Fibroblast of skin of left quadriceps (primary cell): ENCODE measurements at places on chromosomes 12 and 14.

DNA sequence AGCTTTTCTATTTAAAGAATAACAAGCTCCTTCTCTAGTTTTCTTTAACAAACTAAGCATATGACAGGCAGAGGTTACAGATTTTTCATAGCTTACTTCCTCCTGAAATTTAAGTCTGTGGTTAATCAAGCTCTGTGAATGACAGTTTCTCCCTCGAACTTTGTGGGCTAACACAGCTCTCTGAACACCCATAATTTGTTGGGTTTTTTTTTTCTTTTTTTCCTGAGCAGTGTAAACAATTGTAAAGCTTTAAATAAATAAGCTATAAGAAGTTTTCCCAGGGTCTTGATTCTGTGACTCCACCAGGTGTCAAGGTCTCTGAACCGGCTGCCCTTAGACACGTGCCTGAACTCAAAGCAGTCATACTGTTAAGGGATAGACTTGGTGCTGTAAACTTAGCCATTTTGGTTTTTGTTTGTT is 128.1 kb upstream of the AMIGO2 start:
- DNase-seq = no peak

GRCh38 chr14:60350366-60350720 is 101.3 kb downstream of the PPM1A start:
- no peak for DNase-seq

GRCh38 chr12:116662612-116663144 is 75.2 kb downstream of the SPRING1 start:
- DNase-seq = no peak

DNA sequence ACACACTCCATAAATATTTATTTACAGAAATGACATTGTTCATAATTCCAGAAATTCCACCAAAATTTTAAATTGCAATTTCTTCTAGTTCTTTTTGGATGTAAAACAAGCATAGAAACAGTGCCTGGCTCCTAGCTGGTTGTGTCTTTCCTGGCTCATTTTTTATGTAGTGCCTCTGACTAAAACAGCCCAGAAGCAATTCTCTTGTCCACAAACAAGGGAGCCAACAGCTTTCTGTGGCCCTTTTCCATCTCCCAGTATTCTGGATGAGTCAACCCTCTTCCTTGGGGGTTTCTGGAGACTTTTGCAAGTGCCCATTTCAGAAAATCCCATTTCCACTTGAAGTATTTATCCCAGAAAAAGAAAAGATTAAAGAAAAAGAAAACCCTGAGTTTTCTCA is 141.4 kb downstream of the PHLDA1 start:
- no peak for DNase-seq

DNA sequence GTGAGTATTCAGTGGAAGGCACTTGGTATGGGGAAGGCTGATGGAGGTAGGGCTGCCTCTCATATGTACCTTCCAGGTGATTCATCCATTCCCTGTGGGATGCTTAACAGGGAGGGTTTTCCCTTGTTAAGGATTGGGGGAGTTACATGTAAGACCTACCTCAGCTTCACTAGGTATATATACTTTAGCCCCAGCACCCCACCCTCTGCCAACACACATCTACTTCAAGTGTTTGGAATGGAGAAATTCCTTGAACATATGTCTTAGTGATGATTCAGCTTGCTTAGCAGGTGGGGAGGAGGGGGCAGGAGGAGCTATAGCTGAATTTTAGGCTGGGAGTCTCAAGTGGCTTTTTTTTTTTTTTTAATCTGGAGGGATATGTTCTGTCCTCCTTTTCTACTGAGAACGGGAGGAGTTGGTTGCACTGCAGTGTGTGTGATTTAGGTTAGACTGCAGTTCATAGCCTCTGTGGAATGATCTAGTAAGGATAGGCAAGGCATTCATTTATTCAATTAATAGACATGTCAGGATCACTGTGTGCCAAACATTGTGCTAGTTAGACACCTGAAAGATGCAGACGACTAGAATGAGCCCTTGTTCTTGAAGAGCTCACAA is 1.7 kb downstream of the PIP4K2C start:
- DNase-seq = no peak

DNA sequence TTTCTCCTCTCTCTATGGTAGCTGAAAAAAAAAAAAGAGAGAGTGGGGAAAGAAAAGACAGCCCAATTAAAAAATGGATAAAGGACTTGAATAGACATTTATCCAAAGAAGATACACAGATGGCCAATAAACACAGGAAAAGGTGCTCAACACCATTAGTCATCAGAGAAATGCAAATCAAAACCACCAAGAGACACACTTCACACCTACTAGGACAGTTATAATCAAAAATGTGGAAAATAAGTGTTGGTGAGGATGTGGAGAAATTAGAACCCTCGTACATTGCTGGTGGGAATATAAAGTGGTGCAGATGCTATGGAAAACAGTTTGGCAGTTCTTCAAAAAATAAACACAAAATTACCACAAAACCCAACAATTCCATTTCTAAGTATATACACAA is 172.4 kb upstream of the GRIN2B start:
- DNase-seq = no peak

DNA sequence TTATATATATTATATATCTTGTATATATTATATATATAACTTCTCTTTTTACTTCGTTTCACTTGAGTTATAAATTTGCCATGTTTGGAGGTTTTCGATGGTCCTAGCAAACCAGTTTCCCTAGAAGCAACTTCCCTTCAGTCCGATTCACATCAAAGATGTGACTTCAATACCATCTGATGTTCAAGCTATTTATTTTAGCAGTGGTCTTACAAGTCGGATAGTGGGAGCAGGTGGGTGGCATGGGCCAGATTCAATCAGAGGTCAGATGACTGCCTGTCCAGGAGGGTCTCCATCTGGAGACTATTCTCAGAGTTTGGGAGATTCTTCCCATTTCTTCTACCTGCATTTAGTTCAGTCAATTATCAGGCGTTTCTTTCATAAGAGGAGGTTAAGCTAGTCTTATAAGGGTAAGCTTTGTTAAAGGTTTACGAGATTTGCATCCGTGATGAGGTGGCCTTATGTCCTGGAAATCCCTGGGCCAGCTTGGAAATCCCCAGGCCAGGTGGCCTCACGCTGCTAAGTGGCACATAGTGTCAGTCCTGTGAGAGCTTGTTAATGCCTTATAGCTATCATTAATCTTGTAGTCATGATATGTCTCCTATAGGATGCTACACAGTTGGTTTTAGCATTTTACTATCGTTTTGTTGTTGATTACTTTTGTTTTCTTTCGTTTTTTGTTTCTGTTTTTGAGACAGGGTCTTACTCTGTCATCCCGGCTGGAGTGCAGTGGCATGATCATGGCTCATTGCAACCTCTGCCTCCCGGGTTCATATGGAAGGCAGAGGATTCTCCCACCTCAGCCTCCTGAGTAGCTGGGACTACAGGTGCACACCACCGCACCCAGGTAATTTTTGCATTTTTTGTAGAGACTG is 145.8 kb downstream of the BICD1 start:
- no peak for DNase-seq

DNA sequence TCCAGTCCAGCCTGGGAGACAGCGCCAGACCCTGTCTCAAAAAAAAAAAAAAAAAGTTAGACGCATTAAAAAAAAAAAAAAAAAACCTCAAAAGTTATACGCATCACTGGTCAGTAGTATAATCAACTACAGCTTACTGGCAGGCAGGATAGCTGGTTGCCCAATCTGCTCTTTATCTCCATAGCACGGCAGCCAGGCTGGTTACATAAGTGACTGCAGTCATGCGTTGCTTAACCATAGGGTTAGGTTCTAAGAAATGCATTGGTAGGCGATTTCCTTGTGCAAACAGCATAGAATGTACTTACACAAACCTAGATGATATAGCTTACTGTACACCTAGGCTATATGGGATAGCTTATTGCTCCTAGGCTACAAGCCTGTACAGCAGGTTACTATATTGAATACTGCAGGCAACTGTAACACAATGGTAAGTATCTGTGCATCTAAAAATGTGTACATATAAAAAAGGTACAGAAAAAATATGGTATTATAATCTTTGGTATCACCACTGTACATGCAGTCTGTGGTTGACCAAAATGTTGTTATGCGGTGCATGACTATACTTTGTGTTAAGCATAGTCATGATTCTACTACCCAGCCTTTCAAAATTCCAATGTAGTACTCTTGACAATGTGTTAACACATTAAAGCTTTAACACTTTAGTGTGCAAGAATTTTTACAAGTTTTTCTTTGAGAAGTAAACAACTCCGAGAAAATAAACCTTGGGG is 8.1 kb downstream of the L2HGDH start:
- DNase-seq = no peak

- DNase-seq = no peak
These were observed 63.7 kb downstream of the FBXL14 start for GRCh38 chr12:1530592-1531152.

DNA sequence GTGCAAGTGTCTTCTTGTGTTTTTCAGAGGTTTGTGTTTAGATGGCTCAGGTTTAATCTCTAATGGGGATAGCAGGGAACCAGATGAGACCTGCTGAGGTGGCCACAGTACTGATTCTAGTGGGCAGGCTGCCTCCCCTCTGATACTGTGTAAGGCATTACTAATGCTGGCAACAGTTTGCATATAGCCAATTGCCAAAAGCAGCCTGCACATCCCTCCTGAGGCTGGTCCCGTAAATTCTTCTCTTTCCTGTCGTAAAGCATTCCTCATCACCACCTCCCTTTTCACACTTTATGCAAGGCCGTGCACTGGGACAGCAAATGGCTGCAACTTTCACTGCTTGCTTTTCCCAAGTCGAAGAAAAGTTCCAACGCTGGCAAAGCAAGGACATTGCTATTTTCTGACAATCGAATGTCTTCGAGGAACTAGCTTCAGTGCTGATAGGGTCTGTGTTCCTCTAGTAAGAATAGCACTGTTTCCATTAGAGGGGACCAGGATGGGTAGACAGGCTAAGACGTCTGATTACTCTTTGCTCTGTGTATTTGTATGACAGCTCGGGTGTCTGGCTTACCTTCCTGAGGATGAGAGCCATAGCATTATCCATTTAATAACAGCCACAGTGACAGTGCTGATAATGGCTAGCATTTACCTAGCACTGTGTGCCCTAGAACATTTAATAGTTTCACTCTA is 178.2 kb upstream of the HIF1A start:
- DNase-seq = no peak

DNA sequence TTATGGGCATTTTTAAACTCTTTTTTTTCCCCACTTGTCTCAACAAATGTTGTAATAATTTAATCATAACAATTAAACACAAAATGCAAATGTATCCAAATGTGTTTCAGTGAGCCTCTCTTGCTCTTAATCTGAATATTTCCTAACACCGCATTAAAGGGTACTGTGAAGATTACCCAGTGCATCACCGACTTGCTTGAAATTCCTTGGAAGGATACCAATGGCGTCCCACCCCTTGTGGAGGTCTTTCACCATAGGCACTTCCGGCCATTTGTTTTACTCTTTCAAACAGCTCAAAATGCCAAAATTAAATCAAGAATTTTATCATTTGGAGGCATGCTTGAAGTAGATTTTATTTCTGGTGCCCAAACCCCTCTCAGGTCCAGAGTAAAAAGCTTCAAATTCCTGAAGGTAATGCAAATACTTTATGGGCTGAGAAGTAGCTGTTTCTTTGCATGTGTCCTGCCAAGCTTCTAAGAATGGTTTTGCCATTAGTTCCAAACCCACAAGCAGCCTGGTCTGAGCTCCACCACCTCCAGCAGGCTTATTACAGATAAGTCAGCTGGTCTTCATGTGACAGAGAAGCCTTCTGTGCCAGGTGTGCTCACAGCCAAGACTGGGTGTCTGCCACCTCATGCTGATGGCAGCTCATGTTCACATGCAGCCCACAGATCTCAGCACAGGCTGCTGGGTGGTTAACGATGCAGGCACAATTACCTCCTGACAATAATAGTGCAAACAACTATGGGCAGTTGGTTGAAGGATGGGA is 16.4 kb upstream of the NUDT4 start:
- DNase-seq = no peak

DNA sequence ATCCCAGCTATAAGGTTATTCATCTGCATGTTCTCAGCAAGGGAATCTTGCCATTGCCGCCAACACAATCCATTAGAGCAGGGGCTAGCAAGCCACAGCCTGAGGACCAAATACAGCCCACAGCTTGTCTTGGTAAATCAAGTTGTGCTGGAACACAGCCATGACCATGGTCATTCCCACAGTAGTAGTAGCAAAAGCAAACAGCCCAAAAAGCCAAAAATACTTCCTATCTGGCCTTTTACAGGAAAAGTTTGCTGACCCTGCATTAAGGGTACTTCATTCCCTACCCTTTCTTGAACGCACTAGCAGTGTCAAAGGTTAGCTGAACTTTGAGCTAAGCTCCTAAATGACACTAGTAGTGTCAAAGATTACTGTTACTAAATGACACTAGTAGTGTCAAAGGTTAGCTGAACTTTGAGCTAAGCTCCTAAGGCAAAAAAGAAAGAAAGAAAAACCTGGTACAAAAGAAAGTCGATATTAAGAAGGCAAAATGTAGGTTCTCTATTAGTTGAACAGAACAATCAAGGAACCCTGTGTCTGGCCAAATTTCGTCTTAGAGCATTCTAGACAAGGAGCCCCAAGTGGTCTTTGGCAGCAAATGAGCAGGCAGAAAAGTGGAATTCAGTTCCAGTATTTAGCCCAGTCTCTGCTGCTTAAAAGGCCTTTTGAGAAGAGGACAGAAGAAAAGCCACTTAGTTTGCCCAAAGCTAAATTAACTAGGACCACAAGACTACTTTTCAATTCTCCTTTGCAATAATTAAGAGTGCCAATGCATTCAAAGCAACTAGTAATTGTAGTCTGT is 67.7 kb downstream of the NT5DC3 start:
- no peak for DNase-seq

DNA sequence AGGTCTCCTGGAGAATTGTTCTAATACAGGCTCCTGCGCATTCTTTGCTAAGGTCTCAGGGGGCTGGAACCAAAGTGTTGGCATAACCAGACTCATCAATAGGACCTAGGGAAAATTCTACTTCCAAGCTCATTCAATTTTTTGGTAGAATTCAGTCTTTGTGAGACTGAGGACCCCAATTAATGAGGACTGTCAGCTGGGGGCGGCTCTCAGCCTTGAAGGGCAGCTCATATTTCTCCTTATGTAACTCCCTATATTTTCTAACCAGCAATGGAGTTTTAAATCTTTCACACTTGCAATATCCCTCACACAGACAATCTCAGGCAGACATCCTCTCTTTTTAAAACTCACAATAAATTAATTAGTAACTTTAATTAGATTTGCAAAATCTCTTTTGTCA is 476.4 kb upstream of the LRFN5 start:
- no peak for DNase-seq

DNA sequence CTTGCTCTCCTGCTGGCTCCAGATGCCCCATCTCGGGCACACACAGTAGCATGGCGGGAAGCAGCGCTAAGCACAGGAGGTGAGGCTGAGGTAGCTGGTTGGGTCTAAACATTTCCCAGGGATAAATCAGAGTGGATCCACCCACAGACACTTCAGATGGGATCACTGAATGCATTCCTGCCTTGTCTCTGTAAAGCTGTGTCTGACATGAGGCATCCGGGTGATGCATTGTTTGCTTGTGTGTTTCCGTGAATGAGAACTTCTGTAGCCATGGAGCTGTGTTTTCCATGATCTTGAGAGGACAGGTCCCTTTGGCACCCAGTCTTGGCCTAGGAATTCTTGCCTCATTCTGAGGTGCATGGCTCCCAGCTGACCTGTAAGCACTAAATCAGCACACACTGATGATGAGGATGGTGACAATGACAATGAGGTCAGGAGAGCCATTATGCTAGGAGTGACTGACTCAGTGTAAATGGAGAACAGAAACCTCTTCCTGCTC is 6.7 kb upstream of the KRT75 start:
- no peak for DNase-seq

GRCh38 chr14:73717711-73718417 is 3.7 kb upstream of the PNMA1 start:
- DNase-seq = no peak

- no peak for DNase-seq
These were observed 234.7 kb downstream of the ADGRD1 start for GRCh38 chr12:131188131-131189050.
